NB4 (cell line): ENCODE measurements at places on chromosomes 16 and 17.
A peak's percentile ranks its signal among the peaks of the same experiment; 100 is the strongest.

DNA sequence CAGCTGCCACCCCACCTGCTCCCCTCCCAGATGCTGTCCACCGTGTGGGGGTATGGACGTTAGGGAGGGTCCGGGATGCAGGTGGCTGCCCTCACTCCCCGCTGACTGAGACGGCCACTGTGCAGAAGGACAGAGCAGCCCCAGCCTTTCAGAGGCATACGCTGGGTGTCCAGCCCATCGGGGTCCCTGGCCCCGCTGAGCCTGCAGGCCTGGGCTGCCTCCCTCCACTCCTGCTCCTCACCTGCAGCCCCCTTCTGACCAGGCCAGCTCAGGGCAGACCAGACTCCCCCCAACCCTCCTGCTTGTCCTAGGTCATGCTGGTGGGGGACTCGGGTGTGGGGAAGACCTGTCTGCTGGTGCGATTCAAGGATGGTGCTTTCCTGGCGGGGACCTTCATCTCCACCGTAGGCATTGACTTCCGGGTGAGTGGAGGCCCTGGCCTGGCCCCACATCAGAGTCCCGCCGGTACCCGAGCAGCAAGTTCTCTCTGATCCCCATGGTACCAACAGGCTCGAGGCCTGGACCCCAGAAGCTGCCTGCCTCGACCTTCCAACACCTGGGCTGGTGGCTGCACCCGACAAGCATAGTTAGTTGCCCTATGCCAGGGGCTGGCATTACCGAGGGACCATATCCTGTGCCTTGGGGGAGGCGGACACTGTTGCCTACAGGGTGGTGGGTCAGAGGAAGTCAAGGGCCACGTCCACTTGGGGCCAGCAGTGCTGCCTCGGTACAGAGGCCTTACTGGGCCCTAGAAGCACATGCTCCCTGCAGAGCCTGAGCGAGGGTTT lies 1.4 kb downstream of the RAB26 start:
- peak; percentile 65 for DNase-seq

- DNase-seq: no peak
These were observed 25.3 kb downstream of the DBNDD1 start for GRCh38 chr16:89993971-89994370.

DNA sequence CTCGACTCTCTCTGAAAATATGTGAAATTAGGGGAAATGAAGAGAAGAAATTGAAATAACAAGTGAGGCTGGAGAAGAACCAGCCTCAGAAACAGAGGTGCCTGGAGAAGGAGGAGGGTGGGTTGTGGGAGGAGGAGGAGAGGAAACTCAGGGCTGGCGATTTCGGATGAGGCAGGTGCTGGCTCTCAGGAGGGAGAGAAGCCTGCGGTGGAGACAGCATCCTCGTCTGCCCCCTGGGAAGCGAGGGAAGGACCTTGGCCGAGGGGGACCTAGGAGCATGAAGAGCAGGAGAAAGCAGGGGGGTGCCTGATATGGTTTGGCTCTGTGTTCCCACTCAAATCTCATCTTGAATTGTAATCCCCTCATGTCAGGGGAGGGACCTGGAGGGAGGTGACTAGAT lies 264.7 kb upstream of the TNRC6C start:
- no peak for DNase-seq

- DNase-seq: no peak
These were observed 181.9 kb upstream of the CACNG5 start for GRCh38 chr17:66652840-66653507.

DNA sequence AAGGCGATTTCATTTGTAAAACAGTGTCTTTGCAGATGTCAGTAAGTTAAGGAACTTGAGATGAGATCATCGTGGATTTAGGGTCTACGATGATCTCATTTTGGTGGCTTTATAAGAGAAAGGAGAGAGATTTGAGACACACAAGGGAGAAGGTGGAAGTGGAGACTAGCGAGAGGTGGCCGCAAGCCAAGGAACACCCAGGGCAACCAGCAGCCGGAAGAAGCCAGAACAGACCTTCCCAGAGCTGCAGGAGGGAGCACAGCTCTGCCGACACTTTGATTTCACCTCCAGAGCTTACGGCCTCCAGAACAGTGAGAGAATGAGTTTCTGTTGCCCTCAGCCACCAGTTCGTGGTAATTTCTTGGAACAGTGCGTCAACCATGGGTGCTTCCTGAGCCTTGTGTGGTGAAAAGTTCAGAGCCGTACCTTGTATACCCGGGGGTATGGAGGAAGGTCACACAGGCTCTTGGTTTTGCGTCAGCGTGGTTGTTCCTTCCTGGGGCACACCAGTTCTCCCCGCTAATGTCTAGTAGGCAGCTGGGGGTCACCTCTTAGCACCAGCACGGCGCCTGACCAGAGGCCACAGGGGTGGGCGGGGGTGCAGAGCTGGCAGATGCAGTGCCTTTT lies 12.9 kb upstream of the SEC14L1 start:
- no peak for DNase-seq

- peak; percentile 63 for DNase-seq
These were observed 5.5 kb downstream of the TMEM204 start for GRCh38 chr16:1538804-1539520.

DNA sequence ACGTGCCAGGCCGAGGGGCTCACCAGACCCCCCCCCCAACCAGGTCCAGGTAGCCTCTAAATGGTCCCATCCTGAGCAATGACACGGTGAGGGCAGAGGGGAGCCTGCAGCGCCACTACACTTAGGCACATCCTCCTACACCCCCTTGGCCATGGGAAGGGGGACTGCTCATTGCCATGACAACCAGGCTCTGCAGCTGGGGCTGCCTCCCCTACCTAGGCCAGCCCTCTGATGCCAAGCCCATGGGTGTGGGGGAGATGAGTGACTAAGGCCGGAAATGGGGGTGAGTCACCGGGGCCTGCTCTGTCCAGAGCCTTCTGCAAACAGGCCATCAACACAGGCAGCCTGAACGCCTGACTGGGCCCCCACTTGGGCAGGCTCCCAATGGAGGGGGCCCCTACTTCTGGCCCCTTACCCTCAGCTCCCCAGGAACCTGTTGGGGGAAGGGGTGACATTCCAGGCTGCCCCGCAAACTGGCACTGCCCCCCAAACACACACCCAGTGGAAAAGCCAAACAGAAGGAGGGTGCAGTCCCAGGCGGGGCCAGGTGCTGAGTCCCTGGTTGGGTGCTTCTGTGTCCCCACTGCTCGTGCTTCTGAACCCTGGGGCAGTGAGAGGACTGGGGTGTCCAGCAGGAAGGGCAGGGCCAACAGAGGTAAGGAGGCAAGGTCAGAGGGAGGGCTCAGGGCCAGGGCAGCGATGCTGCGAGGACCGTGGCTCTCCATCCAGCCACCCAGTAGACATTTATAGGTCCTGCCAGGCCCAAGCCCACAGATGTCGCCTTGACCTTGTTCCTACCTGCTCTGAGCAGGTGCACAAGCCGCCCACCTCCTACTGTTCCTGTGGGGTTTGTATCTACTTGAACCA lies 8.2 kb downstream of the PLCD3 start:
- DNase-seq: peak; percentile 98

GRCh38 chr16:53864819-53865493 lies 161.0 kb downstream of the FTO start:
- DNase-seq: peak; percentile 25

DNA sequence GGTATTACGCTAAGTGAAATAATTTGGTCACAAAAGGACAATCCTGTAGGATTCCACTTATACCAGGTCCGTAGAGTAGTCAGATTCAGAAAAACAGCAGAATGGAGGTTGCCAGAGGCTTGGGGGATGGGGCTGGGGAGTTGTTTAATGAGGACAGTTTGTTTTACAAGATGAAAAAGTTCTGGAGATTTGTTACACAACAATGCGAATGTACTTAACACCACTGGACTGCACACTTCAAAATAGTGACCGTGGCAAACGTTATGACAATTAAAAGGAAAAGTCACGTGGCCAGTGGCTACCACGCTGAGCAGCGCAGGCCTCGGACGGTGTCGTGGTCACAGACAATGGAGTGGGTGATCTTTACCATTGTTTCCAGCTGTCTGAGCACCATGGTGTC lies 338.1 kb downstream of the SEC14L1 start:
- peak; percentile 26 for DNase-seq

GRCh38 chr16:59886021-59886420 lies 1151.9 kb upstream of the GOT2 start:
- DNase-seq: peak; percentile 47

DNA sequence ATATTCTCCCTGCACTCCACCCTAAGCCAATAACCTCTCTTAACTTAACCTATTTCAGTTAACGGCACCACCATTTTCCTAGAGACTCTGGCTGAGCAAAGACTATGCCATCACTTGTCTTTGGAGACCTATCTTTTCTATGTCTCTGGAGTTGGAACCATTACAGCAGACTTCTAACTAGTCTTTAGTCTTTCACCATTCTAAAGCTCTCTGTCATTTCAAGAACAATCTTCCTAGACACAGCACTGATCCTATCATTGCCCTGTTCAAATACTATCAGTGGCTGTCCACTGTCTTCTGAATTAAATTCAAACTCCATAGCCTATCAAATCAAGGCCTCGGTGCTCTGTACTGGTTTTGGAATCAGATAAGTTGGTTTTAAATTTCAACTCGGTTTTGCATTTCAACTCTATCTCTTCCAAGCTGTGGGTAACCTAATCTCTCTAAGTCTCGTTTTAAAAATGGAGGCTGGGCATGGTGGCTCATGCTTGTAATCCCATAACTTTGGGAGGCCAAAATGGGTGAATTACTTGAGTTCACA lies 31.9 kb downstream of the RNF43 start:
- DNase-seq: no peak

- DNase-seq: no peak
These were observed 27.9 kb downstream of the IGFBP4 start for GRCh38 chr17:40470932-40471828.

- no peak for DNase-seq
These were observed 47.3 kb downstream of the PRKCA start for GRCh38 chr17:66349521-66350254.

GRCh38 chr17:80212962-80213642 lies 7.0 kb downstream of the SGSH start:
- DNase-seq: peak; percentile 38

DNA sequence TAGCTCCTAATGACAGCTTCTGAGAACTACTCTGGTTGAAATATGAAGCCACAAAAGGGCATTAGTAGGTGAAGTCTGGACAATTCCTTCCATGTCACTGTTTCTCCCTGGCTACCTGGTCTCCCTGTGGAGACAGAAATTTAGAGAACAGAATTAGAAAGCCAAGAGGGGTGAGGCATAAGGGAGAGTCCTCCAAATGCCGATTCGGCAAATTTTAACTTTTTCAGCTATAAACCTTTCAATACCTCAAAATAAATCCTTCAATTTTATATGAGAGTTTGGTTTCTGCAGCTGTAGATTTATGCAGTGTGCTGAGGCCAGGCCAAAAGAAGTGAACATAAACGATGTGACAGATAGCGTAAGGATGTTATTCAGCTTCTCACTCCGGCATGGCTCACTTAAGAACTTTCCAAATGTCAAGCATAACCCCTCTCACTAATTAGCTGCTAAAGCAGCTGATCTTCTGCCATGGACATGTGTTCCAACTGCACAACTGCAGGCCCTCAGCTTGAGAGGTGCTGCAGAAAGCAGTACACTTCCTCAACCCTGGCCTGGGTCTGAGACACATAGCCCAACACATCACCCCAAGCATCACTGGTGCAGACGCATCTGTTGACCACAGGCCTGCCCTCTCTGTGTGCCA lies 247.9 kb upstream of the SOX9 start:
- no peak for DNase-seq

- DNase-seq: no peak
These were observed 34.7 kb upstream of the ENPP7 start for GRCh38 chr17:79695797-79696609.

GRCh38 chr17:41665566-41666236 lies 23.0 kb upstream of the EIF1 start:
- peak; percentile 86 for DNase-seq

GRCh38 chr17:50708050-50709000 lies 611 bp upstream of the ANKRD40 start:
- peak; percentile 47 for DNase-seq

DNA sequence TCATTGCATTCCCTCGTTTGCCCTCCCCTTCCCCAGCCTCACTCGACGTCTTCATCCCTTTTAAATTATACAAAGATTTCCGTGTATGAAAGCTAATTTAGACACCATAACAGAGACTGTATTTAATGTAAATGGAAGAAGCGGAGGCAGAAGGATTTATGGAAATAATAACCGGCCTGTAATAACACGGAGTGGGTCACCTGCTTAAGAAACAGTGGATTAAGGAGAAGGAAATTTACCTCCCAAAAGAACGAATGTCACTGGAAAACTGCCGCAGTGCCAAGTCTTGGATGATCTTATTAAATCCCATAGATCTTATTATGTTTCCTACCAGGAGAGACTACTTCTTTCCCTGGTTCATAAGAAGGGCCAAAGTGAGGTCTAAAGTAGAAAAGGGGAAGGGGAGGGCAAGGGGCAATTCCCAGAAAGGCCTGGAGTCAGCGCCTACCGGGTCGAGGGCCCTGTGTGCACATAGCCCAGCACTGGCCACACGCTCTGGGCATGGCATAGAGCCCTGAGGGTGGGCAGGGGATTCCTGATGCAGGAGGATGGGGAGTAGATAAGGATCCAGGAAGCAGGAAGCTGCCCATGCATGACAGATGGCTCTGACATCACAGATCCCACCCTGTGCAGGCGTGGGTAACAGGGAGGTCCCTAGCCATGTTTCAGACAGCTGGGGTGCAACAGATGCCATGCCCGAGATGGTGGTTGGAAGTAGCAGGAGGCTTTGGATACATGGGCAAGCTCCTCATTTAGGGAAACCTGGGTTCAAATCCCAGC lies 56.2 kb upstream of the RPL38 start:
- DNase-seq: no peak

DNA sequence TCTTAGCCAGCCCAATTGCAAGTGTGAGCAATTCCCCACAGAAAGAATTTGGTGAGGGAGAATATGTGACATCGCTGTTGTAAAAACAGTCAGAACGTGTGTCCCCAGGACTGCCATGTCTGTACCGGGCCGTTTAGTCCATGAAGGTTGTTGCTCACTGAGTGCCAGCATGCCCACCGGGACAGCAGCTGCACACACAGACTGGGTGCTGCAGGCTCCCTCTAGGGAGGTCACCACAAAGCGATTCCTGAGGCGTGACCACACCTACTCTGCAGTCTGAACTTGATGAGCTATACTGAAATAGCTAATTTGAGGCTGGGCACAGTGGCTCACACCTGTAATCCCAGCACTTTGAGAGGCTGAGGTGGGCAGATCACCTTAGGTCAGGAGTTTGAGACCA lies 44.1 kb upstream of the ADORA2B start:
- DNase-seq: no peak

DNA sequence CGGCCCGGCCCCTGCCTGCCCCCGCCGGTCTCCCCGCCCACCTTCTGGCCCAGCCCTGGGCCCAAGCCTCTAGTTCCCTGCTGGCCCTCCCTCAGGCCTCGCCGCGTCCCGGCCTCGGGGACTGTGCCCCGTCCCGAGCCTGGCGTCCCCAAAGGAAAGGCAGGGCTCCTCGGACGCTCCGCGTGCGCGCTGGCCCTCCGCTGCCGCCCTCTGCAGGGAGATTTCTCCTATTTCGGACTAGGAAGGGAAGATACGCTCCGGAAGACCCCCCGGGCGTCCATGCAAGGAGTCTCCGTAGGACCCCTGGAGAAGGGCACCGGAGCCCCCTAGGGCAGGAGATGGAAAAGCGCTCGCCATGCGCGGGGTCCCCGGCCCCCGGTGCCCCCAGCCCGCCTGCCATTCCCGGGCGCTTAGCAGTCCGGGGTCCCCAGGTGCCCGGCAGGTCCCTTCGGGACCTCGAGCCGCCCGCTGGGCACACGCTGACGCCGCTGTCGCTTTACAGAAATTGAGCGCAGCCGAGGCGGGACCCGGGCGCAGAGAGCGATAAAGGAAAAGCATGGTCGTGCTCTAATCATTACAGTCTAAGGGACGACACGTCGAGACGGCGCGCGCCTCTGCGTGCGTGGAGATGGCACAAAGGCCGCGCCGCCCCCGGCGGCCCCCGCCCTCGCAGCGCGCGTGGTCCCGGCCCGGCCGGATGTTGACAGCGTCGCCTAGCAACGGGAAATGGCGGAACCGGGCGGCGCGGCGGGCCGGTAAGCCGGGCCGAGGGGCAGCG lies at the start of gene CCDC40:
TSS of gene CCDC40 (plus strand) at position 706 of the 778 bp plus-strand sequence. CDS start at position 727, 21 bp downstream.
- peak; percentile 74 for DNase-seq
